Posterior vena cava (tissue), 2 donors: ENCODE measurements at places on chromosomes 11 and 22.

GRCh38 chr11:84899134-84899533 lies 728.0 kb downstream of the DLG2 start:
- no peak for DNase-seq

DNA sequence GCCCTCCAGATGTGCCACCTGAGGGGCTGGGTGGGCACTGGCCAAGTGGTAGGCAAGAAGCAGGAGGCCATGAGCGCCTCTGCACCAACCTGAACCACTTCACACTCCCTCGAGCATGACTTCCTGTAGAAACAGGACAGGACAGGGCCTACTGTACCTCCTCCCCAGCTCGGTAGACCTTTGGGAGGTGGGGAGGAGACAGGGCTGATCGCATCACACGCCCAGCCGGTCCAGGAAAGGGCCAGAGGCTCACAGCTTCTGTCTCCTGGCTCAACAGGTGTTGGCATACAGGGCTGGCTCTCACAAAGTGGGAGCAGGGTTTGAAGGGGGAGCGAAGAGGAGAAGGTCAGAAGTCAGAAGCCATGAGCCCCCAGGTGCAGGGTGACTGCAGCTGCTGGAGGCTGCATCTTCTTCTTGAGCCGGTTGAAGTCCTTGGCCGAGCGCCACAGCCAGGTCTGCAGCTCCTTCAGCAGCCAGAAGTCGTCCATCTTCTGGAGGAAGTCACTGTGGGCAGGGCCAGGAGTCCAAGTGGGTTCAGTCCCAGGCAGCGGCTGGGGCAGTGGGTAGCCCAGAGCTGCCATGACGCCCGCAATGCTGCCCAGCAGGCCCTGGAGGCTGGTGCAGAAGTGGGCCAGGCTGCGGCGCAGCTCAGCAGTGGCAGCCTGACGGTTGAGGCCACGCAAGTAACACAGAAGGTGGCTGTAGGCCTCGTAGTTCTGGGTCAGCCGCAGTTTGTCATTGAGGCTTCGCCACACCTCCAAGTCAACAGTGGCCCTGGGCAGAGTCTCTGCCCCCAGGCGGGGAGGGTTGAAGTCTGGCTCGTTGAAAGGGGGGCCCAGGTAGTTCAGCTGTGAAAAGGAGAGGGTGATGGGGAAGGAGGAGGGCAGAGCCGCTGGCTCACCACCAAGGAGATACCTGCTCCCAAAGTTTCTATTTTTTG lies 8.3 kb downstream of the CLCF1 start:
- DNase-seq: no peak

GRCh38 chr11:110759972-110760381 lies 47.7 kb upstream of the ARHGAP20 start:
- no peak for DNase-seq

DNA sequence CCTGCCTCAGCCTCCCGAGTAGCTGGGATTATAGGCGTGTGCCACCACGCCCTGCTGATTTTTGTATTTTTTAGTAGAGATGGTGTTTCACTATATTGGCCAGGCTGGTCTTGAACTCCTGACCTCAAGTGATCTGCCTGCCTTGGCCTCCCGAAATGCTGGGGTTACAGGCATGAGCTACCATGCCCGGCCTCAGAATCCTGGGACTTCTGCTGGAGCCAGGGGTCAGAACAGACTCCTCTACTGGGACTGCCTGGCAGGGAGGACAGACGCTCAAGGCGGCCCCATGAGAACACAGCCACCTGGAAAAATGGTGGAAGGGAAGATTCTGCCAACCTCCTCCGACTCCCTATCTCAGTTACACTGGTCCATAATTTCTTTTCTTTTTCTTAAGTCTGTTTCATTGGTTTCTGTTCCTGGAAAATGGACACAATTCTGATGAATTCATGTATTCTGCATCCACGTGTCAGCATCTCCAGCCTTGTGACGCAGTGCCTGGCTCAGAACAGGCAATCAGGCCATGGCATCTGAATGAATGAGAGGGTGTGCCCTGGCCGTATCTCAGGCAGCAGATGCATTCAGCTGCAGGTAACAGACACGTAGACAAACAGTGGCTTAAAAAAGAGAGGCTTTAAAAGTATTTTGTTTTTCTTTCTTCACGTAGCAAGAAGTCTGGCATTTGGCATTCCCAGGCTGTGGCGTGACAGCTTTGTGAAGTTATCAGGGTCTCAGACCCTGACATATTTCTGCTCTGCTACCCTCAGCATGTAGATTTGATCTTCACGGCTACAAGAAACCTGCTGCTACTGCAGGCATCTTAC lies 4.8 kb downstream of the SMIM38 start:
- DNase-seq: no peak

- DNase-seq: no peak
These were observed 181.2 kb downstream of the CSNK2A3 start for GRCh38 chr11:11171854-11172253.

DNA sequence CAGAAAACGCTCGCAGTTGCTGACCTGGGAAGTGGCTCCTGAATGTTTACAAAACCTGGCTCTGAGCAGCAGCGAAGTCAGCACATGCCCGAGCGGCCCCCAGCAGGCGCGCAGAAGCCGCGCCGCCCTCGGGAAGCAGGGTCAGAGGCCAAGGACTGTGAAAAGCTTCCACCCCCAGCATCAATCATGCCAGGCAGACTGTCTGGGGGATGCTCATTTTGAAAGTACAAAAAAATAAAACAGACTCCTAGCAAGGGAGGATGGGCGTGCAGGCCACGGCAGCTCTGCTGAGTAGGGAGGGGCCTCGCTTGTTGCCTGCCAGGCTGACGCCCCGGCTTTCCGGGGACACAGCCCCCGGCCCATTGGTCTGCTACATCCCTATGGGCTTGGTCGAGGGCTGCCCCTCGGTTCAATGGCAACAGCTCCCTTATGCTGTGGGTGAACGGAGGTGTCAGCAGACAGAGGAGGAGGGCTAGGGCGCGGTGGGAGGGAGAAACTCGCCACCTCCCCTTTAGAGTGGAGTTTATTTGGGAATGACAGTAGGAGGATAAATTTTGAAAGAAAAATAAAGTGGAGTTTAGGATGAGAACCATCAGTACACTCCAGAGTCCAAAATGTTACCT lies 37.7 kb upstream of the GNB1L start:
- no peak for DNase-seq

- no peak for DNase-seq
These were observed 17.9 kb downstream of the CLNS1A start for GRCh38 chr11:77619576-77620198.

DNA sequence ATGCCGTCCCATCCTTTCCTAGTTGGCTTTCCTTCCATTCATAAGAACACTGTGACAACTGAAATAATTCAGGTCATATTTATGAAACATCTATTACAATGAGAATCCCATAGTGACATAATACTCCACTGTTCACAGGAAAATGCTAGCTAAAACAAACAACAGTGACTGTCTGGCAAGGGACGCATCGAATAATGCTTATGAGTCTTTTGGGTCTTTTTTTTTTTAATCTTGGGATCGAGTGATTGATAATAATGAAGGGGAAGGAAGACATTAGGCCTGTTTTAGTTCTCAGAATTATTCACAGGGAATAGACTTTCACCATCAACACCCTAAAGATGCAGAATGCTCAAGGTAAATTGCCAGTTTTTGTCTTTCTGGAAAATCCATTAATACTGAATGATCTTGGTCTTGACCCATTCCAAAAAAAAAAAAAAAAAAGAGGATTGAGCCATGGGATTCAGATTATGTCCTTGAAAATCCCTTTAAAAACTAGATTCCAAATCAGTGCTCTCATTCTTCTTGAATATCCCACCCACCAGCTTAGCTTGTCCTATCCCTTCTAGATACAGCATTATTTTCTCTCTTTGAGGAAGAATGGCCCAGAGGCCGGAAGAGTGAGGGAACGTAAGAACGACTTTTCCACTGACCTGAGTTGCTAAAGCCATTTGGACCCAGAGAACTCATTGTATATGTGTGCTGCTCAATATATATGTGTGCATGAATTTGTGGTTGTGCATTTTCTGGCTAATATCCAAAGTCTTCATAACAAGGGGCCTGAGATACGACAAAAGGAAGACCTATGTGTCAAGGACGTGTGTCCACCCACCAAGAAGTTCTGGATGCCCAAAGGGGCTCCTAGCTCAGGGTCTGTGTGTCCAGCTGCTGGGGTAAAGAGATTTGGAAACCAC lies 35.2 kb upstream of the CREB3L1 start:
- no peak for DNase-seq

GRCh38 chr22:22080270-22080669 lies 97.7 kb upstream of the TOP3B start:
- no peak for DNase-seq

- DNase-seq: no peak
These were observed 92.1 kb downstream of the CSNK2A3 start for GRCh38 chr11:11260903-11261302.

DNA sequence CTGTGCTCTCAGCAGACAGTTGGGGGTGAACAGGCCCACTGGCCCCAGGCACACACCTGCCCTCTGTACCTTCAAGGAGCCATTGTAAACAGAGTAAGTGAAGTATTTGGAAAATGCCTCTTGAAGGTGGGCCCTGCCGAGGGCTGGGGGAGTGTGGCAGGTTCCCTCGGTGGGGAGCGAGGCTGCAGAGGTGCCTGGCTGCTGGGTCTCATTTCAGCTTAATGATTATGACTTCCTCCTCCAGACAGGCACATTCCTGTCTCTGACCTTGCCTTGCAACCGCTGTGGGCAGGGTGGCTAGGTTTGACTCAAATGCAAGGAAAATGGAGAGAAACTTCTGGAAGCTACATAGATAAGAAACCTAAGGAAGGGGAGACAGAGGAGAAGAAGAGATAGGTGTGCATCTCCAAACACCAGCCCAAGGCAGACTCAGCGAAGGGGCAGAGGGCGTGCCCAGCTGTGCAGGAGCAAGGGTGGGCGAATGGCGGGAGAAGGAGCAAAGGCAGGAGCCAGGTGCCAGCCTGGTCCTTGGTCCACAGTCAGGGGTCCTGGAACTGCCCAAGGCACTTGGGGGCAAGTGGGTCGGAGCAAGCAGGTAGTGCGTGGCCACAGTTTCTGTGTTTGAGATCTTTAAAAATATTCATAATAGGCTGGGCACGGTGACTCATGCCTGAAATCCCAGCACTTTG lies 14.0 kb downstream of the GRAMD4 start:
- DNase-seq: no peak

DNA sequence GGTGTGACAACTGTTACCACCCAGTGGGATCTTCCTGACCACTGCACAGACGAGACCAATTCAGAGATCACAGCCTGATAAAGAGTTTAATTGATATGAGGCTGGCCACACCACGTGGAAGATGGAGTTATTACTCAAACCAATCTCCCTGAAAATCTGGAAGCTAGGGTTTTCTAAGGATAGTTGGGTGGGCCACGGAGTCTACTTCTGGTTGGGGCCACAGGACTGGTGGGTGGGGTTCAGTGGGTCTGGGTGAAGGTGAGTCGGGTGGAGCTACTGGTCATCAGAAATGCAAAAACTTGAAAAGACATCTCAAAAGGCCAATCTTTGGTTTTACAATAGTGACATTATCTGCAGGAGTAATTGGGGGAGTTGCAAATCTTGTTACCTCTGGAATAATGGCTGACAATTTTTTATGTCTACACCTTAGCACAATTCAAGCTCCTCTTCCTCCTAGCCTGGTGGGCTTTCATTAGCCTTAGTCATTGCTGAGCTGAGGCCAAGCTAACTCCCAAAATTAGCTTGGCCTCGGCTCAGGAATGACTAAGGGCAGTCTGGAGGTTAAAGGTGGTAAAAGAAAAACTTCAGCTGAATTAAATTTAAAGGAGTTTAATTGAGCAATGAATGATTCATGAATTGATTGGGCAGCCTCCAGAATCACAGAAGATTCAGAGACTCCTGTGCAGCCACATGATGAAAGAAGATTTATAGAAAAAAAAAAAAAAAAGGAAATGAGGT lies 13.1 kb downstream of the C11orf96 start:
- DNase-seq: no peak
